ENCODE measurements at places on chromosomes 2 and 18. TPM values are rescaled to one million over a fixed set of nuclear protein-coding genes. Genes with fewer than 3 reads are reported as not detected.

- DNase-seq = no peak
Measured at GRCh38 chr2:221853297-221853696, 281.2 kb upstream of the EPHA4 start.

DNA sequence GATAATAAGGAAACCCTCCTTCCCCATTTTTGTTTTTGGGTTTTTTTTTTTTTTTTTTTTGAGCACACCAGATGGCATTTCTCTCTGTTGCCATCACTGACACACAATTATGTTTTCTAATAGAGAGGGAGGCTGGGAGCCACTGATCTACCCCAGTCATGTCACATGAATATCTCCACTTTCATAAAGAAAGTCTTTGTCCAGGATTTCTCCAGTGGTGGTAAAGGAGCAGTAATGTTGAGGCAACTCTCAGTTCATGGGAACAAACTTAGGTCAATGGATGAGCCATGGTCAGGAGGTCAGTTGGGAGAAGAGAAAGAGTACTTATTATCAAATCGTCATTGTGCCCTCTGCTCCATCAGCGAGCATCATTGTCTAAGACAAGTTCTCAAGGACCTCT lies 603.7 kb downstream of the ARHGAP15 start:
- no peak for DNase-seq

Gene SNORC
- total RNA-seq = 1.8 TPM

Gene TMEM247
- total RNA-seq = not detected

Gene RGPD4
- not detected for total RNA-seq

DNA sequence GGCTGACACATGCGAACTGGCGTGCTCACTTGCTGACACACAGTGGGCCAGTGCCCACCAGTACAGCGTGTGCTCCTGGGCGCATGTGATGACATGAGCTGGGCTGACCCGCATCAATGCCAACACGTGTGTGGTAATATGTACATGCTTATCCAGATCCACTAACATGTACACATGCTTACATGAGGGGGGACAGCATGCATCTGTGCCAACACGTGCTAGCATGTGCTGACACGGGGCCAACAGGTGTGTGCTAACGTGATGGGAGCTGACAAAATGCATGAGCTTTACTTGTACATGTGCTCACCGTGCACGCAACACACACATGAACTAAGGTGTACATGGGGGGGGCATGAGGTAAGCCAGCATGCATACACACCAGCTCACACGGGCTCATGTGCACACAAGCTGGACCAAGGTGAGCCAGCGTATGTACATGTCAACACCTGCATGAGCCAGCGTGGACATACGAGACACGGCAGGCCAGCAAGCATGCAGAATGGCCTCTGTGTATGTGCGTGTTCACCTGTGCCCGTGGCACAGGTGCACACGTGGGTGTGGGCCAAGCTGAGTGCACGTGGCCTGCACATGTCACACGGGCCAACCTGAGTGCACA lies 28.5 kb downstream of the GPC1 start:
- no peak for DNase-seq
